ENCODE measurements at places on chromosomes 4 and X. TPM values are rescaled to one million over a fixed set of nuclear protein-coding genes. Genes with fewer than 3 reads are reported as not detected.

- no peaks in the 10 kb centered on the region for H3K36me3 ChIP-seq
- no peak overlapping the region for H3K27ac ChIP-seq
- no peaks in the 10 kb centered on the region for H3K27me3 ChIP-seq
- H3K4me3 ChIP-seq = no peak overlapping the region
- no peak for DNase-seq
Observed at GRCh38 chr4:155491336-155492120, 114.8 kb upstream of the MAP9 start.

- no peak overlapping the region for H3K4me3 ChIP-seq
- no peaks in the 10 kb centered on the region for H3K36me3 ChIP-seq
- DNase-seq = no peak
- H3K4me1 ChIP-seq = no peaks in the 10 kb centered on the region
- no peak overlapping the region for H3K27ac ChIP-seq
- H3K27me3 ChIP-seq = no peaks in the 10 kb centered on the region
Observed at GRCh38 chr4:184596044-184596616, 53.1 kb downstream of the CASP3 start.

DNA sequence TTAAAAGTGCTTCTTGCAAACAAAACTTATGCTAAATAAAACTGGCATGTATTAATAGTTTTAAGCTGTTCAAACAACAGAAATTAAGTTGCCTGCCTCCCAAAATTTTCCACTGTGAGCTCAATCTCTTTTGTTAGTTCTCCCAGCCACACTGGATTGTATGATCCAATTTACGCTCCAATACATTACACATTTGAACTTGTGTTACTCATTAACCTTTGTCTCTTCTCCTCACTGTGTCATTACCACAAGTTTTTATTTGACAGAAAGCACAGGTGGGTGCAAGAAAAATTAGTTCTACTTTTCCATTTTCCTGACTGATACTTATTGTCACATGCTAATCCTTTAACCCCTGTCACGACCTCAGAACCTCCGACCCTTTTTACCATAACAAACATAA, 55.5 kb downstream of the SHISA3 start:
- H3K4me1 ChIP-seq = no peaks in the 10 kb centered on the region
- no peak overlapping the region for H3K4me3 ChIP-seq
- no peak for DNase-seq
- H3K36me3 ChIP-seq = no peaks in the 10 kb centered on the region
- H3K27me3 ChIP-seq = no peaks in the 10 kb centered on the region
- H3K27ac ChIP-seq = no peak overlapping the region

- H3K4me3 ChIP-seq = no peak overlapping the region
- no peaks in the 10 kb centered on the region for H3K36me3 ChIP-seq
- H3K27ac ChIP-seq = no peak overlapping the region
- H3K27me3 ChIP-seq = no peaks in the 10 kb centered on the region
- no peak for DNase-seq
Observed at GRCh38 chr4:122633211-122633610, 12.3 kb upstream of the IL21 start.

DNA sequence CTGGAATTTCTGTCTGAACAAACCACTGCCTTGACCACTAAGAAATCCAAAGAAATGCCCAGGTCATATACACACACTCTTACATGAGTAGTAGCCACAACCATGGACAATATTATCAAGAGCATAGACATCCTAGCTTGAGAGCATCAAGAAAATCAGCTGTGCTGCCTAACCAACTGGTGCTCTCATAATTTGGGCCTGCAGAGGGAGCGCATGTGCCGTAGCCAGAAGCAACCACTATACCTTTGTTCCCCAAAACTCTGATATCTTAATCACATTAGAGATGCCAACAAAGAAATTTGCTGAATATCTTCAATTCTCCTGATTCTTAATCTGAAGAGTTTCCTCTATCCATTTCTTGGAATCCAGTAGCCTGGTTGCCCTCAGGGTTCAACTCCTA, 163.6 kb downstream of the ZNF674 start:
- DNase-seq = no peak
- H3K4me3 ChIP-seq = no peak overlapping the region
- H3K27ac ChIP-seq = no peak overlapping the region
- H3K4me1 ChIP-seq = no peaks in the 10 kb centered on the region

DNA sequence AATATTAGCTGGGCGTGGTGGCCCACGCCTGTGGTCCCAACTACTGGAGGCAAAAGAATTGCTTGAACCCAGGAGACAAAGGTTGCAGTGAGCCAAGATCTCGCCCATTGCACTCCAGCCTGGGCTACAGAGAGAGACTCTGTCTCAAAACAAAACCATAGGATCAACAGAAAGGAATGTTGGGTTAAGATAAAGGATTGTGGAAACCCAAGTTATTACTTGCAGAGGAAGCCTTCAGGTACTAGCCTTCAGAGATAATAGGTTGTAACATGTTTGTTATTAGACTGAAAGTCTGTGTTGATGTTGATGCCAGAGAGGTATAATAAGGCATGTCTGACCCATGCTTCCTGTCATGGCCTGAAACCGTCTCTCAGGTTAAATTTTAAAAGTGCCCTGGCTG, 16.9 kb downstream of the SSX5 start:
- no peak overlapping the region for H3K27ac ChIP-seq
- no peak for DNase-seq
- H3K4me1 ChIP-seq = no peaks in the 10 kb centered on the region

GRCh38 chrX:107050195-107050709, 50.2 kb upstream of the MORC4 start:
- no peaks in the 10 kb centered on the region for H3K36me3 ChIP-seq
- H3K27me3 ChIP-seq = no peaks in the 10 kb centered on the region
- no peak overlapping the region for H3K4me3 ChIP-seq
- H3K4me1 ChIP-seq = no peaks in the 10 kb centered on the region
- no peak for DNase-seq
- H3K27ac ChIP-seq = no peak overlapping the region

DNA sequence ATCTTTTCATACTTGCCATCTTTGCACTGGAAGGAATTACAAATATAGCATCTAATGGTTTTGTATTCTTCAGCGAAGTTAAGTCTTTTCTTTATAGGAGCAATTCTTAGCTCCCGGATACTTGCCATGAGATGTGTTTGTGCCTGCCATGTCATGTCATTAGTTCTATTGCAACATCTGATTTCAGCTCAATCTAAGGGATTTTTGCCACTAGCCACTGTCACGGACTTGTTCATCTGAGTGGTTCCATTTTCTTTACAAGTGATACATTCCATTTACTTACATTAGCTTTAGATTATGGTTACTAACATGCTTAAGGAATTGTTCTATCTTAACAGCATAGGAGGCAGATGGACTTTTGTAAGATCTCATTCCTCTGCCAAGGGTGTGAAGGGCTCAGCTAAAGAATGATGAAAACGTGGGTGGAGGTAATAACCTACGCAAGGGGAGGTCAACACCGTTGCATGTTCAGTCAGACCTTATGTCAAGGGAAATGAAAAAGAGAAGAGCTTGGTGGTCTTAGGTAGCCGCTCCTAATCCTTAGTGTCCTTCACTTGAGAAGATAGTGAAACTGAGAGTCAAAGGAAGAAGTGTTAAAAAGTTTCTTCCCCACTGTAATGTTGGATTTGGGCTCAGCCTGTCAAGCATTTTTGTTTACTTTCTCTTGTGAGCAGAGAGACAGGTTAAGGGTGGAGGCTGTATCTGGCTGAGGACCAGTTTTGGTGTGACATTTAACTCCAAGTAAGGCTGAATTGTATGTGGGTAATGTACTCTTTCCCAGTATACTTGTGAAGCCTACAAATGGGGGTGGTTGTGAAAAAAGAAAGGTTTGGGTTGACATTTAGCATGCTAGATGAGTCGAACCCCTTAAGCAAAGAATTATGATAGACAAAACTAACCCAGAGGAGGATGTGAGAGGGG, 3.6 kb upstream of the KLHL2 start:
- H3K36me3 ChIP-seq = no peaks in the 10 kb centered on the region
- no peak for DNase-seq
- no peak overlapping the region for H3K4me3 ChIP-seq
- no peaks in the 10 kb centered on the region for H3K4me1 ChIP-seq

DNA sequence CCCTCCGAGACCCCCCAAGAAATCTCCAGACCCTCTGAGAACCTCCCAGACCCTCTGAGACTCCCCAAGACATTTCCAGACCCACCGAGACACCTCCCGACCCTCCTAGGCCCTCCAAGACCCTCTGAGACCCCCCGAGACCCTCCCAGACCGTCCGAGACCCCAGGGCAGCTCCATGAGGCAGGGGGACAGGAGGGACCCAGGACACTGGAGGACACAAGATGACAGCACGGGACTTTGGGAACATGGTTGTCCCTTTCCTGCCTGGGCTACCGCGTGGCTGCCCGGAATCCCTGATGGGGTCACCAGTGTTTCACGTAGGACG, 10.3 kb downstream of the CTBP1 start:
- H3K27ac ChIP-seq = no peak overlapping the region
- no peak for DNase-seq
- no peaks in the 10 kb centered on the region for H3K27me3 ChIP-seq
- H3K36me3 ChIP-seq = peaks cover 12% of the 10 kb centered on the region
- peaks cover 18% of the 10 kb centered on the region for H3K4me1 ChIP-seq

GRCh38 chr4:147799986-147800555, 68.2 kb downstream of the ARHGAP10 start:
- no peaks in the 10 kb centered on the region for H3K27me3 ChIP-seq
- no peak overlapping the region for H3K27ac ChIP-seq
- no peaks in the 10 kb centered on the region for H3K4me1 ChIP-seq
- H3K4me3 ChIP-seq = no peak overlapping the region
- H3K36me3 ChIP-seq = no peaks in the 10 kb centered on the region

NRK gene
- total RNA-seq = 2.6 TPM

DNA sequence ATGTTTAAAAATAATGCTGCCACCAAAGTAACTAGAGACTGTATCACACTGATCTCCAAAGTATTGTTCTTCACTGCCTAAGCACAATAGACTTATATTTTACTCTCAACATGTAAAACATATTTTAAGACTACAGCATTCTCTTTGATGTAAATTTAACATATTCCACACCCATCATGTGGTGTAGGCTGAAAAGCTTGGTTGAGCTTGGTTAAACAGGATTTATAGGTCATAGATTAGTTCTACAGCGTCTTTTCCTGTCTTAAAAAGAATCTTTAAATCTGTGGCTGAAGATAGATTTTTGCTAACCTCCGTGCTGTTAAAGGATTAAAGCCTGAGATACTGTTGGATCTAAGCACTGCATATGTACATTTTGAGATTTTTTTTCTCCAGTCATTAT, 379.9 kb downstream of the SH2D1A start:
- no peaks in the 10 kb centered on the region for H3K36me3 ChIP-seq
- H3K27me3 ChIP-seq = no peaks in the 10 kb centered on the region
- no peak overlapping the region for H3K27ac ChIP-seq
- DNase-seq = no peak
- no peak overlapping the region for H3K4me3 ChIP-seq

DNA sequence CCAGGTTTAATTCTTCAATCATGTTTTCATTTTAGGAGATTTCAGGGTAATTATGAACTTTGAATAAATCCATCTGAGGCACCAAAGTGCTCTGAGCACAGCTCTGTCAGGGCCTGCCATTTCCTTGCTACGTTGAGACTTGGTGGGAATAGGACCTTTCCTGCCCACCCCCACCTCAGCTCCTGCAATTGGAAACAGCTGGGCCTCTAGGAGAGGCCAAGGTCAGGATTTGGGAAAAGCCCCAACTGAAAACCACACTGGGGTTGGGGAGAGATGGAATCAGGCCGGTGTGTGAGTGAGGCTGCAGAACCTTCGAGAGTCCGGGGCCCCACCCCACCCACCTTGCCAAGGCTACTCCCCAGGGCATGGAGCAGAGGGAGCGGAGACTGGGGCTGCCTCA, 212.7 kb upstream of the BCOR start:
- no peaks in the 10 kb centered on the region for H3K36me3 ChIP-seq
- DNase-seq = no peak
- no peaks in the 10 kb centered on the region for H3K4me1 ChIP-seq
- H3K27me3 ChIP-seq = no peaks in the 10 kb centered on the region
- no peak overlapping the region for H3K27ac ChIP-seq

DNA sequence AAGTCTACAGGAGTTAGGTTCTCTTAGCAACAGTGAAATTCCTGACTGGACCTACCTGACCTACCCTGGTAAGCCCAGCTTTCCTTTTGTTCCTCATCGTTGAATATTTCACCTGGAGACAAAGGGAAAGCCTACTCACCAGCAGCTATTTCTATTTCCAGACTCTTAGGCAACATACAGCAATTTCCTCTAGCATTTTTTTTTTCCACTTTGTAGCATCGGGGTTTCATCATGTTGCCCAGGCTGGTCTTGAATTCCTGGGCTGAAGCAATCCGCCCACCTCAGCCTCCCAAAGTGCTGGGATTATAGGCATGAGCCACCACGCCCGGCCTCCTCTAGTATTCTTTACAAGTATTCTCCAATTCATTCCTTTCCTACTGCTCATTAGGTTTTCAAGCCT, 6.8 kb upstream of the S100G start:
- no peaks in the 10 kb centered on the region for H3K4me1 ChIP-seq
- H3K27ac ChIP-seq = no peak overlapping the region
- DNase-seq = no peak

MORC4 gene
- total RNA-seq = 36.1 TPM

- no peak for DNase-seq
- no peaks in the 10 kb centered on the region for H3K36me3 ChIP-seq
- H3K4me1 ChIP-seq = no peaks in the 10 kb centered on the region
Observed at GRCh38 chr4:99008051-99008450, 12.5 kb downstream of the METAP1 start.

DNA sequence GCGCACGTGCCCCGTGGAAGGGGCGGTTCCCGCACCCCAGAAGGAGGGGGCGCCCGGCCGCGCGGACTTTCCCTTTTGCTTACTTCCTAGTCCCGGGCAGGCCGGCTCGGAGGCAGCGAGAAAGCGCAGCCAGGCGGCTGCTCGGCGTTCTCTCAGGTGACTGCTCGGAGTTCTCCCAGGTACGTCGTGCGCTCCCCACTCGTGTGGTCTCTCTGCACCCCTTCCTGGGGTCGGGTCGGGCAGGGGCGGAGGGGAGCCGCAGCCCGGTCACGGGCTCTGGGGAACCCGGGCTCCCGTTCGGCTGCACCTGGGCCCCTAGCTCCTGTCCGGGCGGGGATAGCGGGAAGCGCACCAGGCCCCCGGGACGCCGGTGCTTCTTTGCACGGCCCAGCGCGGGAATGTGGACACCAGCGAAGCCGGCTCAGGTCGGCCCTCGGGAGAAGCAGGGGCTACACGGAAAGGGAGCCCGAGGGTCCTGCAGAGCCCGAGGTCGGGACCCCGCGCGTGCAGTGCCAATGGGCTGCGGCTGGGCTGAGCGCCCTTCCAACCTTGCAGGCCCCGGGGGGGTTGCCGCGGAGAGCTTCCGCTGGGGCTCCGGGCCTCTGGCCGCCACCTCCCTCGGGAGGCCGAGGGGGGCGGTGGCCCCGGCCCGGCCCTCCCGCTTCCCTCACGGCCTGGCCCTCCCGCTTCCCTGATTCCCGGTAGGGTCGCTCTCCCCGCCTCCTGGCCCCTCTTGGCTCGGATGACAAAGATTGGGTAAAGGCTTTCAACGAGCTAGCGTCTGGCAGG, at the start of gene TLR2:
TLR2 (plus strand) TSS at position 99 of the 789 bp plus-strand sequence. CDS start 18,628 bp downstream, outside the sequence.
- peak within 1 kb of the TSS; percentile 42 for H3K4me3 ChIP-seq
- no peaks in the 10 kb centered on the region for H3K36me3 ChIP-seq
- H3K4me1 ChIP-seq = no peaks in the 10 kb centered on the region
- H3K27me3 ChIP-seq = no peaks in the 10 kb centered on the region

Measured in prostate gland (tissue), 2 donors.